ENCODE measurements at places on chromosomes 16 and 17.

GRCh38 chr16:57756424-57757325 is 21.1 kb downstream of the KATNB1 start:
- no peak for DNase-seq

GRCh38 chr16:82621781-82622180 is 5.0 kb upstream of the CDH13 start:
- DNase-seq = no peak

DNA sequence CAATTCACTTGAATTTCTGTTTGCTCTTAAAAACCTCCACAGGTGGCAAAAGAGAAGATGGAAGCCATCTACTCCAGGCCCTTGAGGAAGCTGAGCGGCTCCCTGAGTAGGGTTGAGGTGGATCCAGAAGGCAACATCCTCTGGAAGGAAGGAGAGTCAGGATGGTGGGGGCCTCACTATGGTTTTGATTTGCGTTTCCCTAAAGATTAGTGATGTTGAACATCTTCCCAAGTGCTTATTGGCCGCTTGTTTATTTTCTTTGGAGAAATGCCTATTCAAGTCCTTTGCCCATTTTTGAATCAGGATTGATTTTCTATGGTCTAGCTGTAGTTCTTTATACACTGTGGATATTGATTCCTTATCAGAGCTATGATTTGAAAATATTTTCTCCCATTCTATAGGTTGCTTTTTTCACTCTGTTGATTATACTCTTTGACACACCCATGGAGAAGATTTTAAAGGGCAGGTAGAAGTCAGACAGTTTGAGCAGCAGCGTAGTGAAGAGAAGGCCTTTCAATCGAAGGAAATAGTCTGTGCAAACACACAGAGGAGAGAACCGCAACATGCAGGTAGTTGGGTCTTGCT is 58.6 kb downstream of the WSB1 start:
- DNase-seq = no peak

DNA sequence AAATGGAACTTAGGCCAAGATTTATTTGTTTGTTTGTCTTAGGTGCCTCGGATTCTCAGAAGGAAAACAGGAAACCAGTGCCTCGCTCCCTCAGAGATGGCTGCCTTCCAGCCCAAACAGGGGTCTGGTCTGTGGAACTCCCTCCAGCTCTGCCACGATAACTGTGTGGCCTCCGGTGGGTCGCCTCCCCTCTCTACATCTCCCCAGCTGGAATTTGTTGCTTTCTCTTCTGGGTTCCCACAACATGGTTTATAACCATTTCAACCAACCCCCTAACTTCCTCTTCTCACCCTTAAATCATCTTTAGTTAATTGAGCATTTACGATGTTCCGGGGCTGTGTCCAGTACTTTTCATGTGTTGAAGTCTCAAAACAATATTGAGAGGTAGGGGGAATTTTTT is 30.9 kb upstream of the PLLP start:
- no peak for DNase-seq

GRCh38 chr16:24504472-24505345 is 34.7 kb upstream of the RBBP6 start:
- DNase-seq = peak; percentile 36

- DNase-seq = no peak
Observed at GRCh38 chr16:88883117-88883895, 16.8 kb upstream of the PABPN1L start.

- no peak for DNase-seq
Observed at GRCh38 chr16:11045846-11046245, 101.5 kb downstream of the CLEC16A start.

DNA sequence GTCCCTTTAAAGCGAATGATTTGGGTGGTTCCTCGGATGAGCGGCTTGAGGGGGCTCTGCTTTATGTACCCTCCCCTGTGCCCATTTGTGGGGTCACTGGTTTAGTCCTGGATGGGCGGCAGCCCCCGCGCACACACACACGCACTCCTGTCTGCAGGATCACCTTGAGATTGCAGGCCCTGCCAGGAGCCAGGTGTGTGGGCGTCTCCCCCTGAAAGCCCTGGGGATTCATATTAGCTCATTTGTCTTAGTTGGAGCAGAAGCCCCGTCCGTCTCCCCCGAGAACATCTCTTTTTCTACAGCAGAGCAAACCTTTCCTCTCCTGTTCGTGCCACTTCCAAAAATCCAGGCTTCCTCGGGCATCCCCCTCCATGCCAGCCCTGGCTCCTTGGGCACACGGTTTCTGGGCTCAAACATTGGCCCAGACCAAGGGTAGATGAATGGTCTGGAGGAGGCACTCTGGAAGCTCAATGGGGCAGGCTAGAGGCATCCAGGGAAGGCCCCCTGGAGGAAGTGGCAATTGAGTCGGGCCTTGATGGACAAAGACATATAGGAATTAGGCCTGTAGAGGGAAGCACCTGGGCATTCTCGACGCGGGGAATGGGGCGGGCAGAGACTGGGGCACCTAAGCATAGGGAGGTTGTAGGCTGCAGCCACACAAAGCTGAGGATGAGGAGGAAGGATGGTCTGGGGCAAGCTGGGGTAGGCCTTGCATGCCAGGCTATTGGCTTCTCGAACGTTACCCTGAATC is 218.5 kb upstream of the GSE1 start:
- DNase-seq = no peak

DNA sequence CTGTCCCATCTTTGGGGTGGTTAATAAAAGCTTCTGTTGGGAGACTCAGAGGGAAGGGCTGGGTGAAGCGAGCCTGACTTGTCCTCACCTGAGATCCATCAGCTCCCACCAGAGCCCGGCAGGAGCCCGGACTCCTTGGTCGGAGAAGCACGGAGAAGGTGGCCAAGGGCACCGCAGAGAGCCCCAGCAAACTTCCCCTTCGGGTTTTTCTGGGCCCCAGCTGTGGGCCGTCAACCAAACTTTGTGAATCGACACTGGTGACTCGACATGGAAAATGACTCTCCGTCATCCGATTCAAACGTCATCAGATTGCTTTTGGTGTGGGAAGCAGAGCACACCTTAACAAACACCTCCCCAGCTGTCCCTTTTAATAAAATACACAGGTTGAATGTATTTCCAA is 21.4 kb downstream of the ENPP7 start:
- DNase-seq = no peak

GRCh38 chr16:57127836-57128235 is 35.5 kb downstream of the CPNE2 start:
- DNase-seq = no peak

- DNase-seq = no peak
Observed at GRCh38 chr16:65540901-65541300, 419.0 kb upstream of the CDH11 start.

DNA sequence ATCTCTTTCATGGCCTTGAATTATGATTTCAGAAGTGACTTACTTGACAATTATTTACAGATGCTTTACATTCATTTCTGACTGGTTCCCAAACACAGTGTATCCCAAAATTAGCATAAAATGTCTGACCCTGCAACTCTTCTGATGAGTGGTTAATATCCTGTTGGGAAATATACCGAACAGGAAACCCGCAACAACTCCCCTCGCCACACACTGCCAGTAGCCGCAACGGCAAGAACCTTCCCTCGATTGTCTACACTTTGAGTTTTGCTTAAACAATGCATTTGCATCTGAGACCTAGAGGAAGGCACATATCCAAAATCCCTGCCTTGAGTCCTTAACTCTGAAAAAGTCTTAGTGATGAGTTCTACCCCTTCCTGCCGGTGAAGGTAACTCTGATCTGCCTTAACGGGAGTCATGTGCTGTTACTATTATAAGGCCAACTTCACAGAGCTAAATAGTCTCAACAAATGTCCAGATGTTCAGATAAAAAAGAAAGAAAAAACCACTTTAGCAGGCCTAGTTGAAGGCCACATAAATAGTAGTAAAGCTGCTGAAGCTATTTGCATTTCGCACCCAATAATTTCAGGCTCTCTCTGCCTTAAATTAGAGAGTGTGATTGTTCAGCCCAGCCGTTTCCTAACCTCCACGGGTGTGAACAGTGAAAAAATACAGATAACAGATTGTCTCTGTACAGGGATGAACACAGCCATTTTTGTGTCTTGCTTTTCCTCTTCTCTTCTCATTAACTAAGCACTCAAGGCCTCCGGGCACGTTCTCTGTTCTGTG is 321.1 kb downstream of the HS3ST3B1 start:
- no peak for DNase-seq

DNA sequence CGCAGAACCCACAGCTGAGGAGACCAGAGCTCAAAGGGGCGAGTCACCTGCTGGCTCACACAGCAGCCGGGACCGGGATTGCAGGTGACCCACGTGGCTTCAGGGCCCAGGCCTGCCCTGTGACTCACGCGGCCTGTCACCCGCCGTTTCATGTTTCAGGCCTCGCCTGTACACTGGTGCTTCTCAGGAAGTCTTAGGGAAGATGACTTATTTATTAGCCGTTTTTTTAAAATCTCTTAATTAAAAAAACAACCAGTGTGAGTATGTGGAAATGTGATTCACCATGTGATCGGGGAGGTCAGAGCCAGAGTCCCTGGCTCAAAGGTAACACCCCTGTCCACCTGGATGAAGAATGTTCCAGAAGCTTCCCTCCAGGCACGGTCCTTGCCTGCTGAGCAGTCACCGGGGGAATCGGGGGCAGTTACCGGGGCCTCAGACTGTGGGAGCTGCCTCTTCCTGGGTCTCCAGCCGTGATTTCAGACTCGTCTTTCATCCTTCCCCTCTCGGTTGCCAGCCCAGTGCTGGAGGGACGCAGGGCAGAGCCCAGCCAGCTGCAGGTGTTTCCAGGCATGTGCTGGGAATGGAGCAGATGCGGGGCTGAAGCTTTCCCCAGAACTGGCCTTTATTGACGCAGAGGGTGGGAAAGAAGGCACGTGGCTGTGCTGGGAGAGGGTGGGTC is 49.3 kb downstream of the CMIP start:
- no peak for DNase-seq
